Cardiac septum (tissue), 1 donor: ENCODE measurements at places on chromosomes 12 and 14.

DNA sequence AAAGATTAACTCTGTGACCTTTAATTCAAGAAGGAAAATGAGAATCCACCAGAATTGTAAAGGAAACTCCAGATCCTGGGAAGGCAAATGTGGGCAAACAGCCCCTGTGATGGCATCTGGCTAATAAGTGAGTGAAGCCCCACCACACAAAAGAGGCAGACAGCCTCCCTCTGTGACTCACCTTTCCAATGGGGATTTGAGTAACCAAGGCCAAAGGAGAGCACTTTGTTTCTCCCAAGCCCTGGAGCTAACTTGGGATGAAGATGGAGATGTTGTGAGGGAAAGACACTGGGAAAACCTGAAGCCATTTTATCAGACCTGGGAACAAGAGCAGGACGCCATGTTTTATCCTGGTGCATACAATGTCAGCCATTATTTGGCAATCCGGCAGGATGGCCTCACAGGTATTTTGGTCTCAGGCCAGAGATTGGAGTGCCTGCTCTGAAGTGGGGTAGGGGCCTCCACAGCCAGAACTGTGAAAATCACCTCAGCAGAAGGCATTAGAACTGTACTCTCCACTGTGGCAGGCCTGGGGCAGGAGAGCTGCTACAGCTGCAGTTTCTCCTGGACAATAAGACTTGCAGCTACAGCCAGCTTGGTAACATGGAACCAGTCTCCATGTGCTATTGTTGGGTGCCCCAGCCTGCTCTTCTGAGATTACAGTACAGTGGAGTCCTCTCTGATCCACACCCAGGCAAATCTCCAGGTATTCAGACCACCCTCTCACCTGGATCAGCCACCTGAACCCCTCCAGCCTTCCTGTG lies 96.6 kb upstream of the PCED1B start:
- DNase-seq: no peak

GRCh38 chr12:11022520-11022919 lies at the start of gene TAS2R19:
Gene TAS2R19, minus strand, starts transcription at chr12:11022620. Its CDS starts 49 bp downstream, at chr12:11022571.
- no peak for DNase-seq

GRCh38 chr14:70354204-70354603 lies 5.3 kb downstream of the COX16 start:
- DNase-seq: no peak

GRCh38 chr12:127145929-127146789 lies 1120.8 kb upstream of the TMEM132C start:
- peak; percentile 86 for DNase-seq

DNA sequence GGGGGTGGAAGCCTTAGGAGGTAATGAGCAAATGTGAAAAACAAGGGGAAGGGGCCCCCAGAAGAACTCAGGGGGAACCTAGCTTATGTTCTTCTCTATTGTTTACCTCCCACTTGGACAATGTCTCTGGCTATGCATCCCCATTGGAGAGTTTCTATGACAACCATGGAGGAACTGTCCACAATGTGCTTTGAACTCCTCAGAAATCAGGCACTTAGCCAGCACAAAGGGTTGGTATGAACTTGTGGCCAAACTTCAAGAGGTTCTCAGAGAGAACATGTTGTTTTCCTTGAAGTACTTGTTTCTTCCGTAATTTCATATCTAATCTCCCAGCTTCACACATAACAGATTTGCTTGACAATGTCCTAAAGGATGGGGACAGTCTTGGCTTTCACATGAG lies 202.8 kb upstream of the PELI2 start:
- no peak for DNase-seq

GRCh38 chr12:123912415-123913380 lies 59.9 kb downstream of the CCDC92 start:
- no peak for DNase-seq

DNA sequence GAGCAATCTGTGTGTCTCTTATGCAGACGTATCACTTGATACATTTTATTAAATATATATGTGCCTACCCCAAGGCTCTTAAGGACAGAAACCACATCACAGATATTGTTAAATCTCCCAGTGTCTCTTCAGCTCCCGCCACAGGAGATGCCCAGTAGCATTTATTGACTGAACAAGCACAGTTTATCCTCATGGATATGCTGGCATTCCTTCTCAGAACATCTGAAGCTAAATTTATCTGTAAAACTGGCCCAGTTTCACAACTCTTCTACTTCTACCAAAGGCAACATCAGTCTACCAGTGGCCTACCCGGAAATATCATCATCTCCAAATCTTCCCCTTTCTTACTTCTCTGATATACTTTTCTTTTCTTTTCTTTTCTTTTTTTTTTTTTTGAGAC lies 10.7 kb downstream of the APOLD1 start:
- no peak for DNase-seq

DNA sequence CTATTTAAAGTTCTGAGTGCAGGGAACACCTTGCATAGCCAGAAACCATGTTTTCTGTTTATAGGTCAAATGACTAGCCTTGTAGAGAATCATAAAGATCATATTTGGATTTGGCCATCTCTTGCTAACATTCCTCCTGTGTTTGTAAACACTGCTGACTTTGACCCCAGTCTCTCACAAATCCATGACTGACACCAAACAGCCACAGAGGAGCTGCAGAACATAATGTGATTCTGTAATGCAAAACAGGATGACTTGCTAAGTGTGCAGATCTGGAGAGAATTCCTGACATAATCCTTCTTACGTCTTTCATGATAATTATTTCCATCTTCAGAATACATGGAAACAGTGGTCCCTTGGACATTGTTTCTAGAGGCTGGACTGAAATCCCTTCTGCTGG lies 211.8 kb downstream of the BMP4 start:
- DNase-seq: no peak

DNA sequence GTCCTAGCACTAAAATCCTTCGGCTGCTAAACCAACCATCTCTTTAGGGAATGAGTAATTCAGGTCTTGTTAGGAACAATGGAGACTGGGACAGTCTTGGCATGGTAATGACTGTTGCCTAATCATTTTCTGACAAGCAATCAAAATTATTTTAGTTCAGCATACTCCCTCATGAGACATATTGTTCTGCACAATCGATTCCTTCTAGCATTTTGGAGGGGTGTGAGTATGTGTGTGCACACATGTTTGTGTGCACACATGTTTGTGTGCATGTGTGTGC lies 2.1 kb upstream of the KRT1 start:
- no peak for DNase-seq

DNA sequence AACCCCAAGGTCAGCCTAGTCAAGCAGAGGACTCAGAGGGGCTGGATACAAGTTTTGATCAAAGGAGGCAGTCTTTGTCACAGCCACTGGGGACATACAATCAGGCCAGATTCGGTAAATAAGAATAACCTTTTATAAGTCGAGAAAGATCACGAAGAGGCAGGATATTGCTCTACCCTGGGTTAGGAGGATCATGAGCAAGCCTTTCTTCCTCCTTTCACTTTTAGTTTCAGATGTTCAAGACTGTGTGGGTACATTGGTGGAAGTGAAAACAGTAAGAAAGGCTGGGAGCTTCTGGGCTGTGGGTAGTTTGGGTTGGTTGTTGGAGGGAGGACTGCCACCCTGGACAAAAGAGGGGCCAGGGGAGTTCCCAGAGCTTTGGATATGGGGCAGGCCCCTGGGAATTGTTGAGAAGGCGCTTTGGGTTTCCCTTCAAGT lies 127.7 kb downstream of the SNAPC1 start:
- DNase-seq: no peak

GRCh38 chr12:12273291-12273957 lies 6.6 kb upstream of the LRP6 start:
- no peak for DNase-seq

- no peak for DNase-seq
Measured at GRCh38 chr12:38279756-38280155, 36.8 kb upstream of the ALG10B start.

DNA sequence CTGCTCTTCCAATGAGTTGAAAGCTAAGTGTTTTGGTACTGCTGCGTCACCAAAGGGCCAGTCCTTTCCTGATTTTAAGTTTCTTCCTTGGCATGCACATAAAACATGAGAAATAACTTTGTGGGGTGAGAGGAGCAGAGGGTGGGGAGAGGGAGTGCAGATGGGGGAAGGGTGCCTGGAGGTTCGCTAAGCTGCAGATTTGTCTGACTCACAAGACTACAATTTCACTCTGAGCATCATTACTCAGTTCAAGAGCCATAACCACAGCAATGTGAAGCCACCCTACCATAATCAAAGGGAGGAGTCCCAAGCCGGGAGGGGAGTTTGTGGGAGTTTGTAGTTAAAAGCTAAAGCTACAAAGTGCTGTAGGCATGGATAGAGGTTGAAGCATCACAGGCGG lies 136.1 kb downstream of the ANO2 start:
- DNase-seq: no peak

DNA sequence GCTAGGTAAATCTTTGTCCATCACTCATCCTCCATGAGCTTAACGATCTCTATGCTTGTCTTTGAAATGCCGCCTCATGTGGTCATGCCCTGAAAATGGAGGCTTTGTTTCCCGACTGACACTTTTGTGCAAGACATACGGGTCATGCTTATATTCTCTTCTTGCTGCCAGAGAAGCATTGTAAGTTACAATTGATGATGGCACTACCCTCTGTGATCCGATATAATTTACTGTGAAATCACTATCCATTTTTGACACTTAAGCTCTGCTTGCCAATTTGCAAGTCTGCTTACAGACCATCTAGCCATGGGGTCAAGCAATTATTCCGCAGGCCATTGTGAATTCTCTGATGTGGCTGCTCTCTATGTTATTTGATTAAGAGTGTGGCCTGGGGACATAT lies 650.0 kb downstream of the FLRT2 start:
- DNase-seq: no peak

DNA sequence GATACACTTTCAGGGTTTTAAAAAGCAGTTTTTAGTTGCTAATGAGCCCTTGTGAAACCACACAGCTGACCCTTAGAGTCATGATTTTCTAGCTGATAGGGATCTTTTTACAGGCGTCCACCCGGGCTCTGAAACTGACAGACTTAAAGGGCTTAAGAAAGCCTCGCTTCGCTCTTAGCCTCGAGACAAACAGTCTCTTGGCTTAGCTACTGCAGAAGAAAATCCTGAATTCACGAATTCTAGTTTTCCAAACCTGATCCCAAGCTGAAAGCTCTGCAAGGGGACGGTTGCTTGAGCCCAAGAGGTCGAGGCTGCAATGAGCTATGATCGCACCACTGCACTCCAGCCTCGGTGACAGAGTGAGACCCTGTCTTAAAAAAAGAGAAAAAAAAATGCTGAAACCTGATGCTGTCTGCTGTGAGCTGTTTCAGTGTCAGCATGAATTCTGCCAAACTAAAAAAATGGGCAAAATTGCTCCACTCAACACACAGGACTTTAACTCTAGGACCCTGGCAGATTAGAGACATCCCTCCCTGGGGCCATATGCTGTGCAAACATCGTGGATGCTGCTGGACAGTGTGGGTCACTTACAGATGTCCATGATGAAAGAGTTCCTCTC lies 3.1 kb upstream of the HPD start:
- DNase-seq: no peak

- no peak for DNase-seq
Measured at GRCh38 chr12:46217541-46218321, 51.1 kb downstream of the SLC38A1 start.

DNA sequence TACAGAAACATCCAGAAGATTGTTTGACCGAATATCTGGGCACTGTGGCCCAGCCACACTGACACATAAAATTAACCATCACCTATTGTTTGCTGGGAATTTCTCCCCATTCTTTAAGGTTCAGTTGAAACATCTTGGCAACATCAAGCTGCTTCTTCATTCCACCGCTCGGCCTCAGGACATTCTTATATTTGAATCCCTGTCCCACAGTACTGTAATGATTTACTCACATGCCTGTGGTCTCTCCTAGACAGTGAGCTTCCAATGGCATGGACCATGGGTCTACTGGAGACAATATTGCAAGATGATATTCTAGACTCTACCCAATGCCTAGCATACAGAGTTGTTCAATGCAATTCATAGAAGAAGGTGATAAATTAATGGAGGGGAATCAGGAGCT lies 56.1 kb downstream of the EMP1 start:
- DNase-seq: no peak

GRCh38 chr14:104224131-104224505 lies 85.7 kb downstream of the KIF26A start:
- DNase-seq: no peak

DNA sequence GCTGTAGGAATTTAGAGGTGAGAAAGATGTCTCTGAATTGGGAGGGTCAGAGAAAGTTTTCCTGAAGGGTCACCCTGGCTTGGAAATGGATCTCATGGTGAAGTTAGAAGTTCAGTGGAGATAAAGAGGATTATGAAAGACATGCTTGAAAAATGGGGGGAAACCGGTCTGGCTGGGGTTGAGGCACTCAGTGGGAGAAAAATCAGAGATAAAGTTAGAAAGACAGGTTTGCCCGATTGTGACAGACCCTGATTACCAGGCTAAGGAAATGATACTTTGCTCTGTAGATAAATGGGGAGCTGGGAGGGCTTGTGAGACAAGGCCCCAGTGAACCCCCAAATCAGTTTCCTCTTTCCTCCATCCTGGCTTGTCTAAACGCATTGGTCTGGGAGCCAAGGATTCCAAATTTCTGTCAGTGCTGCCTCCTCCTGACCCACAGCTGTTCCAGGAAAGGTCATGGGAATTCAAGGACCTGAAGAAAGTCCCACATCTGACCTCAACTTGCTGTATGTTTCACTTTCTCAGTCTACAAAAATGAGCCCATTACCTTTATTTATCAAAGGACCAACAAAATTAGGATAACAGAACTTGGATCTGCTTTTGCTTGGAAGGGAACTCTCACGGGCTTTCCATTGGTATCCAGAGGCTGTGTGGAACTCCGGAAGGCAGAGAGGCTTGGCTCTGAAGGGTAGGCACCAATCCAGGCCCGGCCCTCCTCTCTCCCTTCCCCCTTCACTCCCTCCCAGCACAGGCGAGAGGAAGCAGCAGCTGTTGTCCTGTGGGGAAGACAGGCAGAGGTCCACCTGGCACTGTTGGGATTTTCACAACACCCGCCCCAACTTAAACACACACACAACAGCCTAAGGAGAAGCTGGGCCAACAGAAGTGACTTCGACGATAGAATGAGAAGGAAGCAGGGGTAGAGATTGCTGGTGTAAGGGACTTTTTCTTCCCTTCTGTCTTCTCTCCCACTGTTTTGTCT lies 3.4 kb upstream of the RNASE7 start:
- peak; percentile 90 for DNase-seq

GRCh38 chr12:16184681-16185080 lies 92.8 kb downstream of the SLC15A5 start:
- DNase-seq: no peak

- DNase-seq: no peak
Measured at GRCh38 chr12:72207079-72207478, 65.1 kb upstream of the TRHDE start.

GRCh38 chr12:31298515-31298910 lies 27.4 kb downstream of the SINHCAF start:
- DNase-seq: no peak

DNA sequence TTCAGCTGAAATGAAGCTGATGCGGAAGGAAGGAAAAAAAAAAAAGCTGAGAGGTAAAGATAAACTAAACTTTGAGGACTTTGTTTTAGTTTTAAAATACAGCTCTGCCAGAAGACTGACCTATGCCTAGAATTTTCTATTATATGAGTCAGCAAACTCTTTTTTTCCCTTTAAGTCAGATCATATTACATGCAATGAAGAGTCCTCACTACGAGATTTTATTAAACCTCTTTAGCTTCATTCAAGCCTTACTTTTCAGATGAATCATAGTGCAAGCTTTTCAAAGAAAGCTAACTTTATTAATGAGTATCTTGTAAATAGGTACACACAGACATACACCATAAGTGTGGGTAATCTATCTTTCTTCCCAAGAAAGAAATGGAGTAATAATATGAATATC lies 57.8 kb upstream of the FSCB start:
- no peak for DNase-seq

- DNase-seq: no peak
Measured at GRCh38 chr14:90489916-90490719, 93.3 kb downstream of the CALM1 start.

GRCh38 chr12:6960593-6961277 lies 9.6 kb downstream of the PTPN6 start:
- DNase-seq: no peak
